ENCODE measurements at places on chromosomes 2 and 18. TPM values are rescaled to one million over a fixed set of nuclear protein-coding genes. Genes with fewer than 3 reads are reported as not detected.

DLX2 gene
- total RNA-seq: under 0.01 TPM

MROH2A gene
- total RNA-seq: not detected

MOB4 gene
- total RNA-seq: 25.4 TPM

PROM2 gene
- total RNA-seq: 0.22 TPM

PID1 gene
- total RNA-seq: 0.20 TPM

CAVIN2 gene
- total RNA-seq: 252 TPM

WNT10A gene
- not detected for total RNA-seq

CAPN14 gene
- total RNA-seq: under 0.01 TPM

KATNAL2 gene
- total RNA-seq: 0.40 TPM

PRKAG3 gene
- not detected for total RNA-seq

RIT2 gene
- not detected for total RNA-seq

CPSF3 gene
- total RNA-seq: 22.0 TPM

SCYGR6 gene
- not detected for total RNA-seq

SPDYA gene
- 0.20 TPM for total RNA-seq

AMER3 gene
- total RNA-seq: not detected

DNAH6 gene
- under 0.01 TPM for total RNA-seq

SGPP2 gene
- total RNA-seq: not detected

GRP gene
- total RNA-seq: not detected

SULT1C4 gene
- total RNA-seq: 94.6 TPM

KIAA2012 gene
- not detected for total RNA-seq

TUBA3E gene
- total RNA-seq: not detected

ASXL3 gene
- 0.22 TPM for total RNA-seq

VWC2L gene
- total RNA-seq: not detected

ATP6V1B1 gene
- not detected for total RNA-seq

IFIH1 gene
- 6.3 TPM for total RNA-seq

FNDC4 gene
- 10.9 TPM for total RNA-seq

SCN7A gene
- total RNA-seq: not detected

MYO1B gene
- 97.4 TPM for total RNA-seq

SRD5A2 gene
- not detected for total RNA-seq

FAP gene
- under 0.01 TPM for total RNA-seq

Data from lung microvascular endothelial cell (primary cell).